ENCODE measurements at places on chromosomes 4 and X.

- peak; percentile 89 for DNase-seq
Measured at GRCh38 chr4:7206911-7207567, 14.7 kb downstream of the SORCS2 start.

DNA sequence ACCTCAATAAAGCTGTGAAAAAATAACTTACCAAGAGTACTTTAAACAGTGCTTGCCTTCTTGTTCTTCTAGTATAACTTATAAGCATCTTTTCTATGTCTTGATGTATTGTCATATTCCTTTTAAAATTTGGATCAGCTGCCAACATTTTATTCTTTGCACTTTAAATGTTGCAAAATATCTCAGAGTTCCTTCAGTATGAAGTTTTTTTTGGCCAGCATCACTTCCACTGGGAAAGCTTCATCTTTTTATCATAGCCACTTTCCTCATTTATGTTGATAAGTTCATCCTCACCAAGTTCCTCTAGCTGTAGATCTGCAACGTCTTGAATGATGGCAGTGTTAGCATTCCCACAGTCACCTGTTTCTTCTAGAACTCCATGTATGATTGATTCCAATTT is 24.2 kb downstream of the CXorf58 start:
- no peak for DNase-seq

DNA sequence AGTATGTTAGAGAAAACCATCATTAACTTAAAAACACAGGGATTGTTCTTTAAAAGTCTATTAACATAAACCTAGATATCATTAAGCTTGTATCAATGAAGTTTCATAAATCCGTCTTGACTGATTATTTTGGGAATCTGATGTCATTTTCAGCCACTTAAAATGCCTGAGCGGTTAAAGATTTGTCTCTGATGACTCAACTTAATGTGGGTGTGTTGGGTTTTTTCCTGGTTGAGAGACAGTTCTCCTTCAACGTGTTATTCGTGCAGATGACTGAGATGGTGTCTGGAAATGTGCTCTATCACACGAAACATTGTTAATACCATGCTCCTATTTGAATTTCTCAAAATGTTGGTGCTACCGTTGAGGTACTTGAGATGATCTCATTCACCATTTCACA is 227.3 kb upstream of the TENM3 start:
- no peak for DNase-seq

DNA sequence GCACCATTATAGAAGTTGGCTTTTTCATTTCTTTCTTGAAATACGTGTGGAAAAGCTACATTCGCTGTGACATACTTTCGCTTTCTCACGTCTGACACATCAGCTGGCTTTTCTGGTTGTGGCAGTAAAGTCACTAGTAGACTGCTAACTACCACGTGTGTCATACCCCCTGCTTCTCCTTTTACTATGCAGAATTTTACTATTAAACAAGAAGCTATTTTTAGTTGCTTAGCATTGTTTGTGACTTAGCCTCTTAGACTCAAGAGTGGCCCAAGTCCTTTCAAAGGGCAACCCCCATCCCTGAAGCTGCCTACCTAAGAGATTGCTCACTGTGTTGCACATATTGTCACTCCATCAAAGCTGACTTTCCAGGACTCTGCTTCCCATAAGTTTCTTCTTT is 2.1 kb upstream of the IL2 start:
- no peak for DNase-seq

DNA sequence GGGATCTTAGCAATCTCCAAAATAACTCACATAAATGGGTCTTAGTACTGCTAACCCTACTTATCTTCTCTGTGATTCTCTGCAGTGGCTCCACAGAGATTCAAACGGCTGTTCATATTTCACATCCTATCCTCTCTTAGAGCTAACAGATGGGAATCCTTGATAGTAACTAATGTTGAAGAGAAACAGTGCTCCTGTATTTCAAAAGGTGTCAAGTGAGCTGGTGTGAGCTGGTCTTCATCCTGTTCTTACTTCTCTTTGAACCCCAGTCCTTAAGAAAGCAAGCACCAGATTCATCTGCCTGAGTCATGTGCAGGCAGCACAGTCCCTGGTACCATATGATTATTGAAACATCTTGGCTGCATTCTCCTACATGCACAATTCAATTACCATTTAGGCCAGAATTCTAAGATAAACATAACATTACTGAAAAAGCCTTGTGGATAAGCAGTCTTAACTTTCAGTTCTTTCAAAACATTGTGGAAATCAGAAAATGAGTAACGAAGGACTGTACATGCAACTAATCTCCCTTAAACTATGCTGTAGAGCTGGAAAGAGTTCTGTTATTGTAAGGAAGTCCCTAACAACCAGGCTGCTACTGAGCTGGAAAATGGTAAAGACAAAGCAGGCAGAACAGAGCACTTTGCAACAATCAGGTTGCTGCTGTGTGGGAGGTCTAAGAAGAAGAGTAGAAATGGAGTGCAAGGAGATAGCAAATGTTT is 153.1 kb downstream of the NPNT start:
- no peak for DNase-seq

DNA sequence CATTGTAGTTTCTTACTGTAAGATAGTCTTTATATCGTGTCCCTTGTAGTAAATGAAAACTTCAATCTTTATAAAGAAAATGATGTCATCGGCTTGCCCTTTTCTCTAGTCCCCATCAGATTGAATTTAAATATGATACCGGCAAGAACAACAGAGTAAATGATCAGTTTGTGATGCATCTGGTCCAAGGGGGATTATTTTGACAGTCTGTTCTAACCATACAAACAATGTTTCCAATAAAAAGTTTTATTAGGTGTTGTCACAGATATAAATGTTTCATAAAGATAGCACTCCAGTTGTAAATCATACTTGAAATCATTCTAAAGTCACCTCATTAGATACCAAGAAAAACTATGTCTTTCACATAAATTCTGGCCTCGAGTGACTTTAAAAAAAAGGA is 72.3 kb downstream of the SLC9A6 start:
- DNase-seq: no peak

DNA sequence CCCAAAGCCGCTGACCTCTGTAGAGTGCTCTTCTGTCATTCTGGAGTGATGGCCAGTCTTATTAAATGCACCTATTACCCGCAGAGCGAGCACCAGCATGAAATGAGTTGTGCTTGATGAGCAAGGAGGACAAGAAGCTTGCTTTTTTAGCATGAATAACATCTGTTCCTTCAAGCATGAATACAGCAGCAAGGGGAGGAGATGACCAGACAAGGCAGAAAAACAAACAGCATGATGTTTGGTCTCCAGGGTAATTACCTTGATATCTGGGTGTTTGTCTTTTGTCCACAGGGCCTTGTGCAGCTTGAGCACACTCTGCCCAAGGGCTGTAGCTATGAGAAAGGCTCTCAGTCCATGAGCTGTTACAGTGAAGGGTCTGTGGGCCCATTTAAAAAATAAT is 324.8 kb upstream of the DDX53 start:
- no peak for DNase-seq

- DNase-seq: no peak
Measured at GRCh38 chr4:6368601-6369000, 99.0 kb downstream of the WFS1 start.

- no peak for DNase-seq
Measured at GRCh38 chr4:95839891-95840290, at the start of gene PDHA2. Gene PDHA2 (plus strand): TSS chr4:95840093. CDS start chr4:95840151, 58 bp downstream.

DNA sequence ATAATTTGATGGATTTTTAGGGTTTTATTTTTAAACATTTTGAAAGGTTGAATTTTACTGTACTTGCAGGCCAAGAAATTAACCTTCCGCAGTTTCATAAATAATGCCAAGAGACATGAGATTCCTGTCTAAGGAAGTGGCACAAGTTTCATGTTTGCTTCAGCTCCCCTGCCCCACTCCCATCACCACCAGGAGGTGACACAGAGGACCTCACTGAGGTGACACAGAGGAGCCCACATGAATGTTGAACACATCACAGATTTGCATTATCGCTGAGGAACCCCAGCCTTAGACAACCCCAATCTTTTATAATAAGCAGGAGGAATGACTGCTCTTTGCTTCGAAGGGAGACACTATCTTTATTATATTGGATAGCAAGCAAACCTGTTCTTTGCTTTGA is 491.4 kb upstream of the ATOH1 start:
- DNase-seq: no peak

DNA sequence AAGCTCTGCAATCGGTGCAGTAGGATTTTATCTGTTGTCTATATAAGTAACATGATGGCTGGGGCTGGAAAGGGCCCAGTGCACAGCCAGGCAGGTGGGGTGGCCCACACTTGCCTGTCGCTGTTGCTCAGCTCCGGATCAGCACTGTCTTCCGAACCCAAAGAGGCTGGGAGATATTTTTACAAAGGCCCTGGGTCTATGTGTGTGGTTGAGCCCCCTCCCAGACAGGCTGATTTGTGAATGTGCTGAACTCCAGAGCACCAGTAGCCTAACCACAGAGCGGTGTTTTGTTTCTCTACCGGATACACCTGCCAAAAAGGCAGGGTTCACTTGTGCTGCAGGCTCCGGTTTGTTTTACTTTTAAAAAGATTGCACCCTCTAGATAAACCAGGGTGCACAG is 33.5 kb upstream of the CHRNA9 start:
- DNase-seq: no peak

DNA sequence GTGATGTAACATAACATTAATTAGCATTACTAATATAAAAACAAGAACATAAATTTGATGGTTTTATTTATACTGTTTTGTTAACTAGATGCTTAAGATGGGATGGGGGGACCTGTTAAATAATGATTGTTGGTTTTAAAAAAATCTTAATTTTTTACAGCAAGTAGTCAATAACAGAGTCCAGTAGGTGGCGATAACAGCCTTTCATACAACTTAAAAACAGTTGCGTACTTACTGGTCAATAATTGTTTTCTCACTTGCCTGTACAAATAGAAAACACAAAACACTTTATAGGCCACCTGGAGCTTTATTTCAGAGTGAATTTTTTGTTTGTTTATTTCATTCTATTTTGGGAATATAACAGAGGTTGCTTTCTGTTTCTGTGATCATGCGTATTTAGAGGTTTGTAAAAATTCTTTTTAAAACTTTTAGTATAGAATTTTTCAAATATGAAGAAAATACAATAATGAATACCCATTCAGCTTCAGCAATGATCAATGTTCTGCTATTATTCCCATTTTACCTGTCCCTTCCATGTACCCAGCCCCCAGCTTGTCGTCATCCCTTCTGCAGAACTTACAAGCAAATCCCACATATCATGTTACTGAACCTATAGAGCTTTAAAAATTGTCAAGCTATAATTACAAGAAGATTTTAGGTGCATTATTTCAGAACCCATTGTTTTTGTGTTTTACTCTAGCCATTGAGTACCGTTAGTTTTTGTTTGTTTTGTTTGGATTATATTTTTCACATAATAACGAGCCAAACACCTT is 97.1 kb downstream of the MRPL1 start:
- DNase-seq: peak; percentile 46

DNA sequence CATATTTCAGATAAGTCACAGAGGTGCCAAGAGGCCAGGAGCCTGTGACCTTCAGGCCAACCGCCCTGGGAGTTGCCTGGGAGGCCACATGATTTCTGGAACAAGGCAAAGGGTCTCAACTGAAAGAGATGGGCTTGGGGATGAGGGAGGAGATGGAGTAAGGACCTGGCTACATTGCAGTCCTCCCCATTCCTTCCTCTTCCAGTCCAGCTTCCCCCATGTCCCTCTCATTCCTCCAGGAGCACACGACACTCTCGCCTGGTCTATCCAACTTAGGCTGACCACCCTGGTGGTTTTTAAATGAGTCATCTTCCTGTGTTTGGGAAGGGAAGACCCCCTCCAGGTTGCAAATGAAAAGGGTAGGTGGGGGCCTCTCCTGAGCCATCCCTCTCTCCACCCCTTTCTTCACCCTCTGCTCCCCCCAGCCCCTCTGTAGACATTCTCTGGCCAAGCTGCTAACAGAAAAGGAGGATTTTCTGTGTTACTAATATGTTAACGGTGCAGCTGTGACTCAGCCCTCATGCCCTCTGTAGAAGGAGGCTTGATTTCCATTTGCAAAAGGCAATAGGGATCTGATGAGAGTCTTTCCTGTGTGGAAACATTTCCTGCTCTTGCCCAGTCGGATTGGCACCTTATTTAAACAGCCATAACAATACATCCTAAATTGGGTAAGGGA is 79.2 kb downstream of the RTL5 start:
- no peak for DNase-seq

GRCh38 chr4:138668309-138668708 is 347.3 kb upstream of the NOCT start:
- no peak for DNase-seq

DNA sequence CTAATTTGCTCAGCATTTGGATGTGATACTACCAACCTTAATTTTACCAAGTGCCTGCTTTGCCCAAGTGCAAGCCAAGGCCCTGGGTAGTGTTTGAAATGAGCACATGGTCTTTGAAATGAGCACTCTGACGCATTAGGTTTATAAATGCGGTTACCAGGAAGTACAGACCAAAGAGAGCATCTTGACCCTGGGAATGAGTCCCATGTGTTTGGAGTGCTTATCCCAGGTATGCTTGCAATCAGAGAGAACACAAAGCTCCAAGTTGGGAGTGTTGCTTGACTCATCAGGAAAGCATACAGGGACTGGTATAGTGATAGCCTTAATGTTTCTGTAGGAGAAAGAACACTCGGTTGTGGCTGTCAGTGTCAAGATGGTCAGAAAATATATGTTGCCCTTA is 203.6 kb upstream of the MAMLD1 start:
- no peak for DNase-seq

GRCh38 chrX:36898301-36898700 is 109.9 kb upstream of the FAM47C start:
- DNase-seq: no peak

DNA sequence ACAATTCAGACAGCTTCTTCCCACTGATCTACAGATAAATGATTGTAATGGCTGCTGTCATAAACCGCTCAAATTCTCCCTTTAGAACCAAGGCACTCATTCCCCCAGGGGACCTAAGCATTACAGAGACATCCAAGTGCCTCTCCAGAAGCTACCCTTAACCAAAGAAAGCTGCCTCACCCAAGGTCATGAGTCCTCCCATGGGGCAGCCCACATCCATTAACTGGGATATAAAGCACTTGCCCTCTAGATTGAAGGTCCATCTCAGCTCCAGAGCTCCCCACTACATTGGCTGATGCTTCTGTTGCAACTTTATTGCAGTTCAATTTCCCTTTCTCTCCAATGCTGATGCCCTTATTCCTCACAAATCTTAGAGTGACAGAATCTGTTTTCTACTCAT is 40.5 kb upstream of the DCAF8L2 start:
- no peak for DNase-seq

DNA sequence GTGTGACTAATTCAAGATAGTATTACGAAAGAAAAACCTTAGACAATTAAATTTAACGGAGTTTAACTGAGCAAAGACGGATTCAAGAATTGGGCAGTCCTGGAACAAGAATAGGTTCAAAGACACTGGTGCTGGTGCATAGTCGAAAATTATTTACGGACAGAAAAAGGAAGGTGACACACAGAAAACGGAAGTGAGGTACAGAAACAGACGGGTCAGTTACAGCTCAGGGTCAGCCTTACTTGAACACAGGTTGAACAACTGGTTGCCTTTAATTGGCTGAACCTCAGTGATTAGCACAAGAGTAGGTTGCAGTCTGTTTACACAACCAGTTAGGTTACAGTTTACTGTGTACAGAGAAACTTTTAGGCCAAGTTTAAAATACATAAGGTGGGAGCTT is 31.5 kb downstream of the KLHL8 start:
- no peak for DNase-seq
